Fibroblast of lung (primary cell): ENCODE measurements at places on chromosomes 7 and 10. TPM values are rescaled to one million over a fixed set of nuclear protein-coding genes. Genes with fewer than 3 reads are reported as not detected.

HTR5A gene
- polyA plus RNA-seq = not detected in 2 replicates

DNA sequence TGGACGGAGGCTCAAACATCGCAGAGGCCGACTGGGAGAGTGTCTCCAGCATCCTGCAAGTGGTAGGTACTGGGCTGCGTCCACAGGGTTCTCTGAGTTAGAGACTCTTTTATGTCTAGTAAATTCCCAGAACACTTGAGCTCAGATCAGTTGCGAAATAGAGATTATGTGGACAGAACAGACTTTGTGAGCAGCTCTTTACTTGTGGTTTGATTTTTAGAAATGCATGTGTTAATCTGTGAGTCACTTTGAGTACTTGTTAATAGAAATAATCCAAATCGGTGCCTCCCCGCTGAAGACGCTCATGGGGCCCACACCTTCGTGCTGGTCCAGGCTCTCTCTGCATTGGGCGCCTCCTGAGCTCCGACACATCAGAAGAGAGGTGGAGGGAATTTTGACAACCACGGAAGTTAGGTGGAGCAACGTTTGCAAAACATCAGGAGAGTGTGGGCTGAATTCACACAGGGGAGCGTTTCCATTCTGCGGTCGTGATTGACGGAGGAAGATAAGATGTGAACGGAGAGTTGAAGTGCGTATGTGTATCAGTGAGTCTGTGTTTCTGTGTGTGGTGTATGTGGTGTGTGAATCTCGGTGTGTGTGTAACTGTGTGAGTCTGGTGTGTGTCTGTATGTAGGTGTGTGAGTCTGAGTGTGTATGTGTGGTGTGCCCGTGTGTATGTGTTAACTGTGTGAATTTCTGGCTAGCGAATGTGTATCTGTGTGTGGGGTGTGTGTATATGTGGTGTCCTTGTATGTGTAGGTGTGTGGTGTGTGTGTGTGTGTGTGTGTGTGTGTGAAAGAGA is 32.1 kb downstream of the PFKP start:
- no peaks in the 10 kb centered on the region for H3K27me3 ChIP-seq
- H3K4me3 ChIP-seq = no peak overlapping the region
- peak overlapping the region; percentile 22 for H3K27ac ChIP-seq
- DNase-seq = peak; percentile 91
- H3K4me1 ChIP-seq = peaks cover 26% of the 10 kb centered on the region

DNA sequence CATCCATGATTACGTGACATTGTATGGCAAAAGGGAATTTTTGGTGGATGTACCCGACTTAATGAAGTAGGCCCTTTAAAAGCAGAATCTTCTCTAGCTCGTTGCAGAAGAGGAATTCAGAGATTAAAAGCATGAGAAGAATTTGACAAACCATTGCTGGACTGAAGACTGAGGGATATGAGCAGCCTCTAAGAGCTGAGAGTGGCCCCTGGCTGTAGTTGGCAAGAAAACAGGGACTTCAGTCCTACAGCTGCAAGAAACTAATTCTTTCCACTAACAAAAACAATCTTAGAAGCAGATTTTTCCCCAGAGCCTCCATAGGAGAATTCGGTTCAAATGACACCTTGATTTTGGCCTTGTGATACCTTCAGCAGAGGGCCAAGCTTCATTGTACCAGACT is 34.1 kb downstream of the MACC1 start:
- H3K4me1 ChIP-seq = no peaks in the 10 kb centered on the region
- H3K27me3 ChIP-seq = no peaks in the 10 kb centered on the region
- no peak overlapping the region for H3K27ac ChIP-seq
- peak; percentile 37 for DNase-seq
- H3K4me3 ChIP-seq = no peak overlapping the region

GRCh38 chr7:17822547-17823173 is 117.6 kb downstream of the SNX13 start:
- no peak overlapping the region for H3K4me3 ChIP-seq
- no peak for DNase-seq
- H3K27me3 ChIP-seq = no peaks in the 10 kb centered on the region
- H3K4me1 ChIP-seq = no peaks in the 10 kb centered on the region
- no peaks in the 10 kb centered on the region for H3K36me3 ChIP-seq

GRCh38 chr10:97498841-97499560 is at the start of gene UBTD1:
Gene UBTD1 (plus strand): TSS chr10:97498924. CDS start chr10:97499204, 280 bp downstream.
- H3K27me3 ChIP-seq = no peaks in the 10 kb centered on the region
- DNase-seq = peak; percentile 60
- H3K4me3 ChIP-seq = peak within 1 kb of the TSS; percentile 98

DNA sequence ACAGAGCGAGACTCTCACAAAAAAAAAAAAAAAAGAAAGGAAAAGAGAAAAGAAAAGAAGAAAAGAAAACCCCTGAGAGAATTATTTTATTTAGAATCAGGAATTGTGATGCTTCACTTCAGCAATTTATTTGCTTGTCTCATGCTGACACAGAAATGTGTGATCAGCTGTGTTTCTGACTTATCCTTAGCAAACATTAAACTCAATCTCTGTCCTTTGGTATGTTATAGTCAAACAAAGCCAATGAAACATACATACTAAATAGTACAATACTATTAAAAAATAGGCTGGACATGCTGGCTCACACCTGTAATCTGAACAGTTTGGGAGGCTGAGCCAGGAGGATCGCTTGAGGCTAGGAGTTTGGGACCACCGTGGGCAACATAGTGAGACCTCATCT is 733.0 kb upstream of the FZD8 start:
- no peak overlapping the region for H3K27ac ChIP-seq
- H3K27me3 ChIP-seq = no peaks in the 10 kb centered on the region
- DNase-seq = no peak
- no peaks in the 10 kb centered on the region for H3K36me3 ChIP-seq
- H3K4me1 ChIP-seq = no peaks in the 10 kb centered on the region

DNA sequence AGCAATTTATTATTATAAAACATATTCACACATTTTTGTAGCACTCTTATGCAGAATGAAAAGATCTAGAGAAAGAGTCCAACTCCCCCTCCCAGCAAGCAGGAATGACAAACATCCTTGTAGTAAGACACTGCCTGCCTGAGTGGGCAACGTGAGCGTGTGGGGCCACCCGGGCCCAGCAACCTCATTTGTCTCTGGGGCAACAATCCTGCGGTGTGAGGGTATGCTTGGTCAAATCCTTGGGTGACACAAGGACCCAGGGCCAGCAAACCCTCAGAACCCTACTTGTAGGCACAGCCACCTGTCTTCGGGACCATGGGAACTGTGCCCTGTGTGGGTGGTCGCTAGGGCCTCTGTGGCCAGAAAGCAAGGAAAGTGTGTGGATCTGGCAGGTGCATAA is 10.7 kb downstream of the RHEB start:
- no peak overlapping the region for H3K27ac ChIP-seq
- H3K4me1 ChIP-seq = peaks cover 10% of the 10 kb centered on the region
- DNase-seq = no peak
- no peaks in the 10 kb centered on the region for H3K36me3 ChIP-seq
- no peaks in the 10 kb centered on the region for H3K27me3 ChIP-seq

DNA sequence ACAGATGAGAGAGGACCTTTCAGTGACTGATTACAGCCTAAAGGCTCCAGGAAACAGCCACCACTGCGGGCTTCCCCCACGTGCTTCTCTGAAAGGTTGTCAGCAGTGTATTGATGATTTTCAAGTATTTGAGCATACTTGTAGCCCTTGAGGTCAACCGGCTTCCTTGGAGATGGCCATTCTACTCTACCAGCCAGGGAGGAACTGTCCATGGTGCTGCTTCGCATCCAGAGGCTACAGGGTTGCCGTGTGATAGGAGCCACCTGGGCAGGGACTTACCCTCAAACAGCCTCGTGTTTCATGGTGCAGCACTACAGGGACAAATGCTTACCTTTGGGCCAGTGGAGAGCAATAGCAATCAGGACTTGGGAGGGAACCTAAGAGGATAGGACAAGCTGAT is 179.5 kb downstream of the DPP6 start:
- no peak overlapping the region for H3K27ac ChIP-seq
- H3K4me3 ChIP-seq = no peak overlapping the region

- no peak overlapping the region for H3K27ac ChIP-seq
- no peak overlapping the region for H3K4me3 ChIP-seq
- no peaks in the 10 kb centered on the region for H3K27me3 ChIP-seq
- H3K36me3 ChIP-seq = no peaks in the 10 kb centered on the region
- DNase-seq = peak; percentile 65
These were observed 28.0 kb downstream of the GLCCI1 start for GRCh38 chr7:7996568-7996967.

GRCh38 chr10:52639652-52640051 is 132.9 kb downstream of the MBL2 start:
- H3K27ac ChIP-seq = no peak overlapping the region
- DNase-seq = no peak
- no peaks in the 10 kb centered on the region for H3K27me3 ChIP-seq
- H3K4me3 ChIP-seq = no peak overlapping the region

ABCB1 gene
- 0.72 and 1.1 TPM in 2 replicates for polyA plus RNA-seq

CHST3 gene
- polyA plus RNA-seq = 8.1 and 9.1 TPM in 2 replicates
